Naive thymus-derived CD4-positive, alpha-beta T cell (primary cell): ENCODE measurements at places on chromosomes 7 and 10. TPM values are rescaled to one million over a fixed set of nuclear protein-coding genes. Genes with fewer than 3 reads are reported as not detected.

CYP2E1 gene
- total RNA-seq = 2.0 TPM

PODXL gene
- 0.32 TPM for total RNA-seq

PKD2L1 gene
- total RNA-seq = not detected

NEUROG3 gene
- not detected for total RNA-seq

TMEM140 gene
- 44.7 TPM for total RNA-seq

NPM3 gene
- 10.9 TPM for total RNA-seq

CALY gene
- total RNA-seq = 1.5 TPM

SFTPA1 gene
- not detected for total RNA-seq

GRCh38 chr7:154953006-154953684, 49.8 kb downstream of the PAXIP1 start:
- H3K27me3 ChIP-seq = no peaks in the 10 kb centered on the region
- H3K27ac ChIP-seq = no peak overlapping the region
- H3K4me1 ChIP-seq = no peaks in the 10 kb centered on the region
- H3K36me3 ChIP-seq = peaks cover 40% of the 10 kb centered on the region
- DNase-seq = peak; percentile 63

DNA sequence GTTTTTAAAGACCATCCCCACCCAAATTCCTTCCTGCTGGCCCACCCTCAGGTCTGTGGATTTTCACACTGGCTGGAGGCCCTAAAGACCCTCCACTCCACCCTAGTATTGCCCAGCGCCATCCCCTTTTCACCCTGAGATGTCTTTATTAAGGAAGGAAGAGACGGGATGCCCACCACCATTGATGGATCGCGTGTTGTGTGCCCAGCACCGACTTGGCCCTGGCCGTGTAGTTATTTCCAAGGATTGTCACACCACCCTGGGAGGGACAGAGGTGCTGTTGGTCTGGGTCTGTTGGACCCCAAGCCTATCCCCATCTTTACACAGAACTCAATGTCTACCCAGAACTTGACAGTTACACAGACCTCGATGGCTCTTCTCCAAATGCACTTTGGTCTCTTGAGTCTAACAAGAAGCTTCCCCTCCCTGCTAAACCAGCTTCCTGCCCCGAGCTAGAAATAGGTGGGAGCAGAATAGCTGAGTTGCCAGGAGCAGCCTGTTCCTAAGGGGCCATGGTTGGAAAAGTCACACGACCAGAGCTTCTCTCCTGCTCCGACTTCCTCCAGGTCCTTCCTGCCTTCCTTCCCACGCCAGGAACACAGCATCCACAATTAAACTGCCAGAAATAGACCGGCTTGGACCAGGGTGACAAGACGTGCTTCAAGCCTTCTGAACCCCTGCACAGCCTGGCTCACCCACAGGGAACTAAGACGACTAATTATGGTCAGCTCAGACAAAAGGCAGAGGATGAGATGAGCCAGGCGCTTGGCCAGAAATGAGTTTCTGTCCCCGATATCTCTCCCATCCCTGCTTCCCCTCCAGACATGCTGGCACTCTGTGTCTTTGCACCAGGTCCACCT, 139.5 kb upstream of the CHST15 start:
- H3K27ac ChIP-seq = no peak overlapping the region
- H3K4me1 ChIP-seq = no peaks in the 10 kb centered on the region
- no peaks in the 10 kb centered on the region for H3K27me3 ChIP-seq
- H3K36me3 ChIP-seq = no peaks in the 10 kb centered on the region
- no peak for DNase-seq
- no peak overlapping the region for H3K4me3 ChIP-seq

DNA sequence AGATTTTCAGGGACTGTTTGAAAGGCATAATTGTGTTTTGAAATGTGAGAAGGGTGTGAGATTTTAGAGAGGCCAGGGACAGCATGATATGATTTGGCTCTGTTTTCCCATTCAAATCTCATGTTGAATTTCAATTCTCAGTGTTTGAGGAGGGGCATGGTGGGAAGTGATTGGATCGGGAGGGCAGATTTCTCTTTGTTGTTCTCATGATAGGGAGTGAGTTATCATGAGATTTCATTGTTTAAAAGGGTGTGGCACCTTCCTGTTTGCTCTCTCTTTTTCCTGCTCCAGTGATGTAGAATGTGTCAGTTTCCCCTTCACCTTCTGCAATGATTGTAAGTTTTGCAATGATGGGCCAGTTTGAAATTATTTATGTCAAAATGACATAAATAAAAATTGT, 113.0 kb upstream of the PCDH15 start:
- no peaks in the 10 kb centered on the region for H3K4me1 ChIP-seq
- H3K4me3 ChIP-seq = no peak overlapping the region
- DNase-seq = no peak
- H3K27me3 ChIP-seq = no peaks in the 10 kb centered on the region

DNA sequence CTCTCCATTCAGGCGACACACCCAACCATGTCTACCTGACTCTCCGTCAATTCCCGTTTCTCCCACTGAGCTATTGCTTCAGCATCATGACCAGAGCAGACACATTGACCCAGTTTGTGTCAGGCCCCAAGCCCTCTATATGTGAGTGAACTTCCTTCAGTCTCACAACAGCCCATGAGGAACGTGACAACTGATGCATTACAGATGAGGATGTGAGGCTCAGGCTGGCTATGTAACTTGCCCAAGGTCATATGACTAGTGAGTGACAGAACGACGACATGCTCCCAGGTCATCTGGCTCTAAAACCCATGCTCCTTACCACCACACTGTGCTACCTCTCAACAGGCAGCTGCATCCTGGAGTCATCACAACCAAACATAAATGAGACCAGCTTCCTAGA, 3.7 kb downstream of the TMEM140 start:
- H3K36me3 ChIP-seq = no peaks in the 10 kb centered on the region
- DNase-seq = no peak
- peaks cover 24% of the 10 kb centered on the region for H3K4me1 ChIP-seq
- no peaks in the 10 kb centered on the region for H3K27me3 ChIP-seq
- H3K27ac ChIP-seq = no peak overlapping the region

GRCh38 chr7:17492437-17492836, 194.0 kb downstream of the AHR start:
- DNase-seq = no peak
- no peak overlapping the region for H3K27ac ChIP-seq
- no peak overlapping the region for H3K4me3 ChIP-seq
- H3K27me3 ChIP-seq = no peaks in the 10 kb centered on the region

DNA sequence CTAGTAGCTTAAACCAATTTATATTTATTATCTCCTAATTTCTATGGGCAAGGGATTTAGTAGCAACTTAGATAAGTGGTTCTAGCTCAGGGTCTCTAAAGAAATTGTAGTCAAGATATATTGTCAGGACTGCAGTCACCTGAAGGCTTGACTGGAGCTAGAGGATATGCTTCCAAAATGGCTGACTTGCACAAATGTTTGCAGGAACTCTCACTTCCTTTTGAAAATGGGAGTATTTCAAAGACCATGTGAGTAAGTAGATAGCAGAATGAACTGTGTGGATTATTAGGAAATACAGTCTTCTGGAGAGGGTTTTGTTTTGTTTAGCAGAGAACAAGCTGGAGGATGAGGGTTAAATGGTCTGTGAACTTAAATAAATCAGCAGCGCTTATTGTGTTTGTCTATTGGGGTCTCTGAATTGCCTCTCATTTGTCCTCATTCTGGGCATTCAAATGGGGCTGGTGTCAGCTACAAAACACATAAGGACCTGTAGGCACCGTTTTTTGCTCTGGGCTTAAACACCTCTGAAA, 524.6 kb downstream of the LRMDA start:
- no peak overlapping the region for H3K4me3 ChIP-seq
- H3K27ac ChIP-seq = no peak overlapping the region
- H3K36me3 ChIP-seq = no peaks in the 10 kb centered on the region
- no peaks in the 10 kb centered on the region for H3K4me1 ChIP-seq
- no peak for DNase-seq

- no peaks in the 10 kb centered on the region for H3K36me3 ChIP-seq
- H3K4me3 ChIP-seq = no peak overlapping the region
- H3K4me1 ChIP-seq = no peaks in the 10 kb centered on the region
- no peak for DNase-seq
- H3K27me3 ChIP-seq = no peaks in the 10 kb centered on the region
These were observed 8.9 kb upstream of the LRRC18 start for GRCh38 chr10:48948470-48949037.

DNA sequence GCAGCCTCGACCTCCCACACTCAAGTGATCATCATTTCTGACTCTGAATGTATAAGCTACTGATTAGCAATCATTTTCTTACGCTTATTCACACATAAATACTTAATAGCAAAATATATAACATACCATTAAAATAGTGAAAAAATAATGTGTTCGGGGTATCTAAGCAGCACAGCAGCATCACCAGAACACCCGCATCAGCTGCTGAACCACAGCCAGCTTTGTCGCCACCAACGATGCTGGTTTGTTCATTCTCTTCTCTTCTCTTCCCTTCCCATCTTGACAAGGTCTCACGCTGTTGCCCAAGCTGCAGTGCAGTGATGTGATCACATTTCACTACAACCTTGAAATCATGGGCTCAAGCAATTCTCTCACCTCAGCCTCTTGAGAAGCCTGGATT, 425.1 kb upstream of the LRGUK start:
- H3K27ac ChIP-seq = no peak overlapping the region
- no peaks in the 10 kb centered on the region for H3K36me3 ChIP-seq
- DNase-seq = no peak

GRCh38 chr7:19648791-19649190, 60.0 kb downstream of the POLR1F start:
- no peak overlapping the region for H3K27ac ChIP-seq
- H3K4me3 ChIP-seq = no peak overlapping the region
- no peaks in the 10 kb centered on the region for H3K4me1 ChIP-seq
- no peak for DNase-seq
- no peaks in the 10 kb centered on the region for H3K27me3 ChIP-seq
- no peaks in the 10 kb centered on the region for H3K36me3 ChIP-seq

GRCh38 chr10:6399231-6399741, 180.8 kb downstream of the PRKCQ start:
- no peak for DNase-seq
- H3K27me3 ChIP-seq = no peaks in the 10 kb centered on the region
- H3K27ac ChIP-seq = no peak overlapping the region
- no peaks in the 10 kb centered on the region for H3K36me3 ChIP-seq
- no peak overlapping the region for H3K4me3 ChIP-seq

- no peak overlapping the region for H3K4me3 ChIP-seq
- no peak overlapping the region for H3K27ac ChIP-seq
- H3K4me1 ChIP-seq = peaks cover 36% of the 10 kb centered on the region
- no peaks in the 10 kb centered on the region for H3K36me3 ChIP-seq
These were observed 82.2 kb downstream of the MDFIC start for GRCh38 chr7:115004121-115004520.

DNA sequence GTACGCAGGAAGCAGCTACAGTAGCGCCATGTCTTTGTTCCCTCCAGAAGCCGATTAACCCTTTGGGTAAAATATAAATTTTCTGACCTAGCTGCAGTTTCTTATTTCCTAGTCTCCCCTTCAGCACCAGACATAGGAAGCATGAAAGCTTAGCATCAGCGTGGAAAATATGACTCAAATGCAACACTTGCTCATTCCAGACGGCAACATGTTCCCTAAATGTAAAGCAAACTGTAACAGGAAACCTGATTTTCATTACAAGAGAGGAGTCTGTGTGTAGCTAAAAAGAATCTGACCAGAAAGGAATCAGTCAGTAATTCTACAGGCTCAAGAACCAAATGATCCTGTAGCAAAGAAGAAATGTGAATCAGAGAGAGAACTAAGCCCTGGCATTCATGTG, 219.2 kb downstream of the C7orf25 start:
- no peak overlapping the region for H3K4me3 ChIP-seq
- H3K4me1 ChIP-seq = no peaks in the 10 kb centered on the region
- no peaks in the 10 kb centered on the region for H3K27me3 ChIP-seq
- no peak overlapping the region for H3K27ac ChIP-seq
- H3K36me3 ChIP-seq = no peaks in the 10 kb centered on the region
- DNase-seq = no peak

DNA sequence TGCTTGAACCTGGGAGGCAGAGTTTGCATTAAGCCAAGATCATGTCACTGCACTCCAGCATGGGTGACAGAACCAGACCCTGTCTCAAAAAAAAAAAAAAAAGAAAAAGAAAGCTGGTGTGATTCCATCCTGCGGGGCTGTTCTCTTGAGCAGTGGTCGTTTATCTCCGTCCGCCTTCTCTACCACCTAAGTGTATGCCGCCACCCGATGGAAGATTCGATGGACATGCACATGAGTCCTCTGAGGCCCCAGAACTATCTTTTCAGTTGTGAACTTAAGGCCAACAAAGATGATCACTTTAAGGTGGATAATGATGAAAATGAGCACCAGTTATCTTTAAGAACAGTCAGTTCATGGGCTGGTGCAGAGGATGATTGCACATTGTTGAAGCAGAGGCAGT, 65.7 kb downstream of the ABRAXAS2 start:
- H3K4me3 ChIP-seq = no peak overlapping the region
- no peaks in the 10 kb centered on the region for H3K4me1 ChIP-seq
- DNase-seq = no peak
- no peak overlapping the region for H3K27ac ChIP-seq
- H3K27me3 ChIP-seq = no peaks in the 10 kb centered on the region
- no peaks in the 10 kb centered on the region for H3K36me3 ChIP-seq

DNA sequence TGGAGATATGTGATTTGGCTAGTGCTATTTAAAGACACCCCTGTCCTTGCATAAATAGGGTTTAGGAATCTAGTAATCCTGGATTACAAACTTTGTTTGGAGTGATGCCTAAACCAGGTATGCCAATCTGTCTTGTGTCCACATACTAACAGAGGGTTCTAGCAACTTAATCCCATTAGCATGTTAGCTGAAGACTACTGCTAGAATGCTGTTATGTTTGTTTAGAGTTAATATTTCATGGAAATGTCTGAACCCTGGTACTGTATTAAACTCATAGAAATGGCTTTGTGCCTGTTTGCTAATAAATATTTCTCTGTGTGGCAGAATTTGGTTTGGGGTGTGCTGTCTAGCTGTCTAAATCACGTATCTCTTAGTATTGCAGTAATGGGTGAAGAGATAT, 150.8 kb downstream of the PFKFB3 start:
- no peaks in the 10 kb centered on the region for H3K36me3 ChIP-seq
- peaks cover 4% of the 10 kb centered on the region for H3K4me1 ChIP-seq
- no peak for DNase-seq

- peak; percentile 42 for DNase-seq
- peaks cover 16% of the 10 kb centered on the region for H3K4me1 ChIP-seq
- H3K36me3 ChIP-seq = no peaks in the 10 kb centered on the region
- peak overlapping the region; percentile 51 for H3K4me3 ChIP-seq
These were observed 766 bp upstream of the ZMYND11 start for GRCh38 chr10:134247-135131.

GRCh38 chr10:103833731-103834365, 21.5 kb downstream of the SH3PXD2A start:
- H3K4me3 ChIP-seq = no peak overlapping the region
- no peaks in the 10 kb centered on the region for H3K4me1 ChIP-seq
- H3K27me3 ChIP-seq = no peaks in the 10 kb centered on the region
- DNase-seq = no peak
- H3K27ac ChIP-seq = no peak overlapping the region
